ENCODE measurements at places on chromosomes 1 and 21. TPM values are rescaled to one million over a fixed set of nuclear protein-coding genes. Genes with fewer than 3 reads are reported as not detected.

LCE1A gene
- not detected for total RNA-seq

IL19 gene
- not detected for total RNA-seq

APOBEC4 gene
- not detected for total RNA-seq

- no peak for DNase-seq
Observed at GRCh38 chr1:19597496-19598309, 46.4 kb upstream of the NBL1 start.

DNA sequence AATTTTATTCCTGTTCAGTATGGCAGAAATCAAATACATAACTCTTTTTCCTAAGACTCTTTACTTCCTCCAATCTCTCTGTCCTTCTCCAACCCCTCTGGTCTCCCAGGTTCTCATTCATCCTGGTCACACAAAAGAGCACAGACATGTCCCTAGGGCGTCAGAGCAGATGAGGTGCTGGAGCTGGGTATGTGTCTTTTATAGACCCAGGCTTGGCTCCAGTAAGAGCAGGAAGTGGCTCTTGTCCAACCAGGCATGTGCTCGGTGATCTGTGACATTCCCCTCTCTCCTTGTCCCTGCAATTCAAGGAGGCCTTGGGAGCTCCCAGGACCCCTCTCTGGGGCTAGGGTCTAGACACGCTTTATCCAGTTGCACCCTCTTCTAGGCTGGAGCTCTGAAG is 18.0 kb upstream of the LCE2D start:
- DNase-seq: no peak

DNA sequence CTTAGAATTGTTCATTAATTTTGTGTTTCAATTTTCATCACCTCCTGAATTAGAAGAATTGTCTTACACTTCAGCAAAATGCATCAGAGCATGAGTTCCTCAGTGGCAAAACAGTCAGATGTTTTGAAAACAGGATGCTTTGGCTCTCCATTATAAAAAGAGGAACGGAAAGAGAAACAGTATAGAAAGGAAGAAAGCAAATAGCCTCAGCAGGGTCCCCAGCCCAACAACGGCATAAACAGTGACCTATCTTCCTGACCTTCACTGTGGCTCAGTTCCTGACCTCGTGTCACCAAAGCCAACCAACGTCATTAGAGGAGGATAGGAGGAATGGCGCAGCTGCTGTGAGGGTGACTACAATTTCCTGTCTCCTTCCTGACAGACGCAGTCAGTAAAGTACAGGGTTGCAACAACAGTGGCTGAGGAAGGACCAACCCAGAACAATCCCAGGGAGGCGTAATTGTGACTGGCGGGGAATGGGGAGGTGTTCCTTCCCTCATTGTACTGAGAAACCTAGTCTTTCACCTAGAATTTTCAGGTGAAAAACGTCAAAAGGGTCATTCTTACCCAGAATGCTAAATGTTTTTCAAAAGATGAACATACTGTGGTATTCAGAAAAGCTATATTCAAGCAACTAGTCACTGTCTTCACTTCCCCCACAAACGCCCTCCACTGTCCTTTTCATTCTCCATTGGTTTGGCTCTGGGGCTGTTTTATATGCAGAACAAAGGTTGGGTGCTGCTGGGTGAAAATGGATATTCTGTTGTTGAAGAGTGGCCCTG is 197.9 kb upstream of the SGIP1 start:
- DNase-seq: peak; percentile 69

- no peak for DNase-seq
Observed at GRCh38 chr1:92690212-92690906, 94.5 kb downstream of the EVI5 start.

DNA sequence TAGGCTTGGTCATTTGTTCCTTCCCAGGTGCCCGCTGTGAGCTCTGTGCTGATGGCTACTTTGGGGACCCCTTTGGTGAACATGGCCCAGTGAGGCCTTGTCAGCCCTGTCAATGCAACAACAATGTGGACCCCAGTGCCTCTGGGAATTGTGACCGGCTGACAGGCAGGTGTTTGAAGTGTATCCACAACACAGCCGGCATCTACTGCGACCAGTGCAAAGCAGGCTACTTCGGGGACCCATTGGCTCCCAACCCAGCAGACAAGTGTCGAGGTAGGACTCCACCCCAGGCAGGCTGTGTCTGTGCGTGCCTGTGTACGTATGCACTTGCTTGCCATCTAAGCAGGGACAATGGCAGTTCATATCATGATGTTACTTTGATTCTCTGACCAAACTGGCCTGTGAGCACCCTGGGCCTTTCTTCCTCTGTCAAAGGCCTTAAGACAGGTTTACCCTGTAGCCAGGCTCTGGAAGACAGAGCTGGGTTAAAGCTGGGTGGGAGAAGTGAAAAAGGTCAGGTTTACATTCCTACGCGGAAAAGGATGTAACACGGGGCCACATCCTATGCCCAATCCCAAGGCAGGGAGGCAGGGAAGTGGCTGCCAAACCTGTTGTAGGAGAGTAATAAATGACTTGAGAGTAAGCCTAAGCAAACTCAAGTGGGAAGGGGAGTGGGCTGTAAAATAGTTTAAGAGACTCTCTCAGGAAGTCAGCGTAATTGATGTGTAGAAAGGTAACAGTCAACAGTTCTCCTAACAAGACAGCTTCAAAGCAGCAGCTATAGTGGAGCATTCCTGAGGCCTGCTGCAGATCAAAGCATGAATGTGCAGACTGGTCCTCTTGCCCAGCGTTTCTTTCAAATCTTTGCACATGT is 42.5 kb downstream of the LAMC2 start:
- DNase-seq: no peak

GRCh38 chr1:225712391-225712790 is 59.5 kb upstream of the ENAH start:
- DNase-seq: no peak

Measured in left ventricle myocardium superior (tissue), 1 donor.